ENCODE measurements at places on chromosomes 1 and 21. TPM values are rescaled to one million over a fixed set of nuclear protein-coding genes. Genes with fewer than 3 reads are reported as not detected.

The UBE2U gene
- polyA plus RNA-seq = not detected

The CCDC185 gene
- polyA plus RNA-seq = not detected

- no peak for DNase-seq
Observed at GRCh38 chr1:101285922-101286570, 49.2 kb downstream of the S1PR1 start.

GRCh38 chr1:228697207-228698016 is 37.9 kb upstream of the RHOU start:
- DNase-seq = no peak

DNA sequence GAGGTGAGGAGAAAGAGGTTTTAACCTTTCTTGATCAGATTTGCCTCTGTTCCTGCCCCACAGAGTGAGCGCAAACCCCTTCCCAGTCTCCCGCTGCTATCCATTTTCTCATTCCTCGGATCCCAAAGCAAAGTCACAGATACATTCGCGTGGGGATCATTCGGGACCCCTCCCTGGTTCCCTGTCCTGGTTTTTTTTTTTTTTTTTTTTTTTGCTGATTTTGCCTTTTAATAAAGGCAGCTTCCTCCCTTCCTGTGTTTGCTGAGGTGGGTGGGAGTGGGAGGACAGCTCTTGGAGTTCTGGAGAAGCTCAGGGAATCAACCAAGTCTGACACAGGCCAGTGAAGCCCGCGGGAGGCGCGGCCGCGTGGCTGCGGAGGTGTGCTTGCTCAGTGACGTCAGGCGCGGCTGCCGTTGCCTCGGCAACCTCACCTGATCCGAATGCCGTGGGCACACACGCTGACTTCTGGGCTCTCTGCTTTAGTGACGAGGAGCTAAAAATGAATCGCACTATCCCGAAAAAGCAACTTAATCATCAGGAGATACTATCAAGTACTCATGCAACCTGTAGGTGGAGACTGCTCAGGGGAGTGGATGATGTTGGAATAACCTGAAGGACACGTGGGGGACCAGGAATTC is 106.4 kb downstream of the TBX19 start:
- no peak for DNase-seq

DNA sequence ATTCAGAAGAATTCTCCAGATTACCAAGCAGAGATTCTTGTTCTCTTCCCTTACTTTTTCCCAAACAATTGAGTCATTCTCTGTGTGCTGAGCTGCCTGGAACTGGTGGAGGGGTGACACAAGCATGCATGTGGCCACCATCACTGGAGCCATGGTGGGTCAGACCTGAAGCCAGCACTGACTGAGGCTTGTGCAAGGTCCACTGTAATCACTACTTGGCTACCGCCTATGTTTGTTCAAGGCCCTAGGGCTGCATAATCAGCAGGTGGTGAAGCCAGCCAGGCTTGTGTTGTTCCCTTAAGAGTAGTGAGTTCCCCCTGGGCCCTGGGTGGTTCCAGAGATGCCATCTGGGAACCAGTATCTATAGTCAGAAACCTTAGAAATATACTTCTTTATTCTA is 183.8 kb downstream of the DNAH14 start:
- no peak for DNase-seq

DNA sequence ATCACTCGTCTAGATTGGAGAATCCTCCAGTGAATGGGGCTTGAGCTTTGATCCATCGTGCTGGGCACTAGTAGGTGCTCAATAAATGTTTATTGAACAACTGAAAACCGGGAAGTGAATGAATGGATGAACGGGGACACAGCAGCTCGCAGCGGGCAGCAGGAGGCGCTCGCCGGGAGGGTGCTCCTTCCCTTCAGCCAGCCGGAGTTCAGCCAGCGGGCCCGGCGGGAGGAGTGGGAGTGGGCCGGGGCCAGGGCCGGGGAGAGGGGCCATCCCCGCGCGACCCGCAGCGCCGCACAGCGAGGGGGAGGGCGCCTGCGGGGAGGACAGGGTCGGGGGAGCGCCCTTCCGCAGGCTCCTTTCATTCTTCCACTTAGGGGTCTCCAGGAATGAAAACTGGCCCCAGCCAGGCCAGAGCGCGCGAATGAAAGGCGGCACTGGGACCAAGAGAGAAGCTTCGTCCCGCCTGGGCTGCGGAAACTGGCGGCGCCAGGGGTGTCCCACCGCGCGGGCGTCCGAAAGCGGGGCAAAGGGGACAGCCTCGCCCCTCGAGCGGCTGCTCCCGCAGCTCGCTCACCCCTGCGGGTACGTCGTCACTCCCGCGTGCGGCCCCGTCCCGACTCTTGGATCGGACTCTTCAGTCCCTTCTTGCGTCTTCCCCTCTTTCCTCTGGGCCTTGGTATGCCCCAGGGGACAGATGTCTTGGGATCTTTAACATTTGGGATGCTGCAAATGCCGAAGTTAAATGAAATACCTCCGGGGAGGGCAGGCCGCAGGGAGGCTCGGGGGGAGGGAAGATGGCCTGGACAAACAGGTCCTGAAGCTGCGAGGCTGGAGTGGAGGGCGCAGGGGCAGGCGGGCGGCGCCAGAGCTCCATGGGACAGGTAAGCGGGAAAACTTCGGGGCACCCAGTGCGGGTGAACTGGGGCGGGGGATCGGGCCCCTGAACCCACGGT is 3.6 kb upstream of the INAVA start:
- no peak for DNase-seq

DNA sequence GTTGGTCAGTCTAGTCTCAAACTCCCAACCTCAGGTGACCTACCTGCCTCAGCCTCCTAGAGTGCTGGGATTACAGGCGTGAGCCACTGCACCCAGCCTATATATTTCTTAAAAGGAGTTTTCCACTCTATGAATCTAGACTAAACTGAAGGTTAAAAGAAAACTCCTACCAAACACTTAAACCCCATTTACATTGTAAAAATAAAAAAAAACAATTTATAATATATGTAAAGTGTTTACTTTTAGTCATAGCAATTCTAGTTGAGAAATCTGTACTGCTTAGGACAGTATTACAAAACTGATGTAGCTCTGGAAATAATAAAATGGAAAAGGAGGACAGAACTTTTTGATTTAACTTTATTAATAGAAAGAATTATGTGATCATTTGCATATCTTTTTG is 9.5 kb downstream of the ASB17 start:
- no peak for DNase-seq

- no peak for DNase-seq
Observed at GRCh38 chr1:192601567-192601966, 26.0 kb downstream of the RGS1 start.

DNA sequence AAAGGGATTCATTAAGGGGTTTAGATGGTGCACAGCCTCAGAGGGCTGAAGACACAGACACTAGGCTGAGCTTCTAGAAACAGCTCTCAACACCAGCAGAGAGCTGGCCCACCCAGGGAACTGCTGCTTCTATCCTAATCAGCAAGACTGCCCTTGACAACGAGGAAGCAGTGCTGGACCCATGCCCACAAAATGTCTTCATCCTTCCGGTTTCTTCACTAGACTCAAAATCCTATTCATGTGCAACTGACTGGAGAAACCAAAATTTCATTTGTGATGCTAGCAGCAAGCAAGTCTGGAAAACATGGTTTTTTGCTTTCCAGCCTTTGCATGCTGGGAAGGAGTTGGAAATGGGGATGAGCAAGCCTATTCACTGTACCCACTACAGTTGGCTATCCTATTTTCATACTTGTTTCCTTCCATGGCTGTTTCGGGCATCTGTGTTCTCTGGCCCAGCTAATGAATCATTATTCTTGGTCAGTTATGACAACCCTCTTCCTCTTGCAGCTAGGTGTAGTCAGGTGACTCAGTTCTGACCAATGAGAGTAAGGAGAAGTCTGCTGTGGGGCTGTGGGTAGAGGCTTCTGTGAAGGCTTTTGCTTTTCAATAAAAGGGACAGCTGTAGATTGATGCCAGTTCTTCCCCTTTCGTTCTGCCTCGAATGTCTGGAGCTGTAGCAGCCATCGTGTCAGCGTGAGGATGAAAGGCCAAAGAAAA is 14.6 kb upstream of the TMEM61 start:
- peak; percentile 39 for DNase-seq

Data from urinary bladder (tissue), 4 donors.